ENCODE measurements at places on chromosomes 12 and 14.

DNA sequence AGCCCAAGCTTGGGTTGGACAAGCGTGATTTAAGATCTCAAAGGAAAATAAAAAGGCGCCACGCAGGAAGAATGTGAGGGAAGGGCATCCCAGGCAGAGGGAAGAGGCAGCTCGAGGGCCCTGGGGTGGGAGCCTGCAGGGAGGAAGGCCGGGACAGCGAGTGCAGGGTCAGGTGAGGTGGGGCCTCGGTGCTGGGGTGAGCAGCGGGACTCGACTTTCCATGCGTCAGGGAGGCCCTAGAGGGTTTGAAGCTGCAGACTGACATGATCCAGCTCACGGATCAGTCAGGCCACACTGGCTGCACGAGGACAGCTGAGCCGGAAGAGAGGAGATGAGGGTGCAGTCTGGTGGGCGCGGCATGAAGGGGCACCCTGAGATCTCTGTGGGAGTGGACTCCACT is 145.8 kb downstream of the RBM19 start:
- no peak for DNase-seq

DNA sequence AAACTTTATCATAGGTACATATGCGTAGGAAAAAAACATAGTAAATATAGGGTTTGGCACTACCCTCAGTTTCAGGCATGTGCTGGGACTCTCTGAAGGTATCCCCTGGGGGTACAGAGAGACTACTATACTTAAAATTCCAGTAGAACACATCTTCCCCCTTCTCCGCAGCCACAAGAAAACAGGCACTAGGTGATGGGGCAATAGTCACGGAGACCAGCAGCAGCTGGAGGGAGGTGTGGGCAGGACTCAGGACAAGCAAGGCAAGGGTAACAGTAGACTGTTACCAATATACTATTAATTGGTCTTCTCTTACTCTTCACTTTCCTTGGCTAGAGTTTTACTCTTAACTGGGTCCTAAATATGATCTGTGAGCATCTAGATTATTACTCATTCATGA is 4.6 kb upstream of the PAPOLA start:
- DNase-seq: no peak

DNA sequence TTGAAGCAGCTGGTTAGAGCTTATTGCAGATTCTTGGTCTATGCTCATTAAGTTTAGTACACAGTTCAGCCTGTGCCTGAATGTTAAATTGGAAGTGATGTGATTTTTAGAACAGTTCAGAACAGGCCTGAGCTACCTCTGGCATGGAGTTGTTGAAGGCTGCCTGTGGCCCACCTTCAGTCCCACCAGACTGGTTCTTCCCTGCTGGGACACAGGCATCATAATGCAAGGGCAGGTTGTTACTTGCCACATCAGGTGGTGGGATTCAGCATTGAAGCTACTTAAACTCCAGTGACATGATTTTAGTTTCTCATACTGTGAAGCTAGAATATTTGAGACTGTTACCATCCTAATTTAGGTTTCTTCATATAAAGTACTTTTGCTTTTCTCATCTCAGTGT is 49.4 kb downstream of the PROX2 start:
- no peak for DNase-seq

DNA sequence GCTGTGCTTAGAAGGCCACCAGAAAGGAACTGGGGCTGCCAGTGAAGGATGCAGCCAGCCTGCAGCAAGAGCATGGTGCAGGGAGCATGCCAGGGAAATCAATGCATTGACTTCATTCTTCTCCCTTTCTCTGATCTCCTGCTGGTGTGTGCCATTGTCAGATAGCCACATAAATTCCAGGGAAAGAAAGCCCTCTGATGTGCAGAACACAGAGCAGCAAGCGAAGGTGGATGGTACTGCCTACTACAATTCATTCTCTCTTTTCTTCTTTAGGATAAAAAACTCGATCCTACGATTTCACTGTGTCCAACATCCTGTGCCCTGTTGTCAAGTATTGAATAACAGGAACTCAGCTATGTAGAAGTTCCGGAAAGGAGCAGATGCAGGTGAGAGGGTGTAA is 446.7 kb upstream of the TMEM132C start:
- no peak for DNase-seq

DNA sequence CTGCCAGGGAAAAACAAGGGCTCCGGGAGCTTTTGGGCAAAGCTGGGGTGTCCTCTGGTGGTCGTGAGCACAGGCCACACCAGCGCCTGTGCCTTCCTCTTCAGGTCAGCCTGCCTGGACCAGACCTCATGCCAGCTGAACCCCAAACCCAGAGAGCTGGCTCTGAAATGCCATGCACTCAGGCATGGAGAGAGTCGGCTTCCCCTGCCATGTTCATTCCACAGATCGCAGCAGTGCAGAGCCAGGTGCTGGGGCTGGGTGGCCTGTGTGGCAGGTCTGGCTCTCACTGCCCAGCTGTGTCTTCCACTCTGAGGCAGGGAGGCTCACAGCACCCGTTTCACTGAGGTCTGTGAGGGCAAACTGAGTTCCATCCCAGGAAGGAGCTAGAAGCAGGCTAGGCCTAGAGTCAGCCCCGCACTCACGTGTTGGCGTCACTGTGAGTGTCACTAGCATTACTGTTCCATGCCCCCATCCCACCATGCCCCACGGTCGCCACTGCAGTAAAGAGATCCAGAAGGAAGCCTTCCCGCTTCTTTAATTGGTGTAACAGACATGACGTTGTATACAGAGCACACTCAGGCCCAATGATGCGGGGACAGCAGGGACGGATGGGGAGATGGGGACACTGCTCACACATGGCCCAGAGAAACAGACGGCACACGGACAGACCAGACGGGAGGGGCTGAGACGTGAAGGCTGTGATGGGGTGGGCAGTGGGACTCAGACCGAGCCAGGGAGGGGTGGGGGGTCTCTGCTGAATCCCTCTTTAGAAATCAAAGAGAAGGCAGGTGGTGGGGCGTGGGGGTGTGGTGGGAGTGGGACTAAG is 2.7 kb downstream of the ARL6IP4 start:
- no peak for DNase-seq

DNA sequence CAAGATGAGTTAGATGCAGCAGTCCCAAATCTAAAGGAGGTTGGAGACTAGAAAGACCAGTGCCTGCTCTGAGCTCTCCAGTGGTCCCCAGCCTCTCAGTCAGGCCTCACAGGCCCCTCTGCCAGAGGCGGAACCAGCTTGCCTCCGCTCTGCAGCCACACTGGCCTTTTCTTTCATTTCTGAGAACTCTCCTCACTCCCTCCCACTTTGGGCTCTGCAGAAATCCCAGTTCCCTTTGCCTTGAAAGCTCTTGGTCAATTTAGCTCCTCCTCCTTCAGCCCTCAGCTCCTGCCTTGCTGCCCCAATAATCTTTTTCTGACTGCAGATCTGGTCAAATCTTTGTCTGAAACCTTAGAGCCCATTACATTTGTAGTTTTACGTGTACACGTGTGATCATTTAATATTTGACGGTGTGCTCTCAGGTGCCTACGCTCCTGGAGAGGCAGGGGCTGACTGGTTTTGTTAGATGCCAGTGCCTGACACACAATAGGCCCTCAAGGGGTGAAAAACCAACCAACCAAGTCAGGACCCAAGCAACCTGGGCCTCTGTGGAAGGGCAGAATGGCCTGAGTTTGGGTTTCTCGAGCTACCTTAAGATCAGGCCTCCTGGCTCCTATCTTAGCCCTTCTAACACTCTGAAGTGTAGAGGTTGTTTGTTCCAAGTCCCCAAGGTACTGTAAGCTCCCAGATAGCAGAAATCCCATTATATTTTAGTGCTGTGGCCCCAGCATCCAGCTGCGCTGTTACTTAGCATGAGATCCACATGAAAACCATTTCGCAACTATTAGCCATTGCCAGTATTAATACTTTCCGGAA is 1.1 kb upstream of the NUDT4 start:
- DNase-seq: no peak

- DNase-seq: no peak
These were observed 70.4 kb downstream of the CMAS start for GRCh38 chr12:22116376-22116775.

- DNase-seq: no peak
These were observed 9.9 kb downstream of the PMEL start for GRCh38 chr12:55955800-55956508.

DNA sequence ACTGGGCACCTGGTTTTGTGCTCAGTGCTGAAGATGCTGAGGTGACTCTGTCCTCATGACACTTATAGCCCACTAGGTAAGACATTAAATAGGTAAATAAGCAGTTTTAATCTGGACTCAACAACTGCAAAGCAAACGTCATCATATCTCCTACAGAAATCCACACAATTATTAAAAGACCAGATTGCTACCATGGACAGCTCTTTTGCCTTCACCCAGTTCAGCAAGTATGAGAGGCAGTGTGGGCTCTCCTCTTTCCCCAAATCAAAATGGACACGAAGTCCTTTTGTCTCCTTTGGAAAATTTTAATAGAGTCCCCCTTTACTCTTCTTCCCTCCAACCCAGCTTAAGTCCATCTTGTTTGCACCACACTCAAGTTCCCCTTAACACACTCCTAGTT is 171.1 kb downstream of the RPAP3 start:
- DNase-seq: no peak

Measured in NCI-H1436 treated with DMSO at 0.1 percent for 48 hours (cell line).